ENCODE measurements at places on chromosomes 3 and 15.
A peak's percentile ranks its signal among the peaks of the same experiment; 100 is the strongest.

GRCh38 chr15:41894251-41894790 lies 468 bp upstream of the SPTBN5 start:
- DNase-seq = no peak

GRCh38 chr15:41989573-41990242 lies 17.4 kb upstream of the EHD4 start:
- DNase-seq = peak; percentile 91

GRCh38 chr3:98556164-98557130 lies 24.7 kb downstream of the GPR15 start:
- no peak for DNase-seq

DNA sequence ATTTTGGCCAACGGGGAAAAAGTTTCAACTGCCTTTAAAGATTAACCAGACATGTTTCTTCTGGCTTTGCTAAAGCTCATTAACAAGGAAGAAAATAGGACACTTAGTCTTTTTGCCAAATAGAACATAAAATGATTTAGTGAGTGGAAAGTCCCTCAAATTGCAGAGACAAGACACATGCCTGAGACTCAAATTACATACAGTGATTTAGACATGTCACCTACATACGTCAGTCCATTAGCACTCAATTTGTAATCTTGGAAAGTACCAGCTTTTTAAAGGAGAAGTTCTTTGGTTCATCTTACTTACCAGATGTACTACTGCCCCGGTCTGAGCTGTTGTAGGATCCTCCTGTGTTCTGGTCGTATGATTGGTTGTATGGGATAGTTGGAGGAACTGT lies 1134.2 kb downstream of the ROBO1 start:
- DNase-seq = no peak

DNA sequence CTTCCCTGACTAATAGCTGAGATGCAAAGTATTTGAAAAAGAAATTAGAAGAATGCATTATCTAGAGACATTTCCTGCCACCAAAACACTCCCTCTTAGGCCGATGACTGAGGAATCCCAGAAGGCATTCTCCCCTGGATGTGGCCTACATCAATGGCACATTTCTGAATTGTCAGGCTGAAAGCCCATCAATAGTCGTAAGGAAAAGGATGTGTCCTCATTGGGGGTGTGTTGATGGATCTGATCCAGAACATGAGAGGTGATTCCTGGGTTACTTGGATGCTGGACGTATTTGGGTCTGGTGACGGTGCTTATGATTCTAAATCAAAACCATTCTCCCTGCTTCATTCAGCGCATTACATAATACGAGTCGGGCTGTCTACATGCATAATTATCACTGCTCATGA lies 216.9 kb upstream of the CDIN1 start:
- no peak for DNase-seq

Data from left forelimb (tissue), 1 donor.